ENCODE measurements at places on chromosomes 3 and 15.
A peak's percentile ranks its signal among the peaks of the same experiment; 100 is the strongest.

DNA sequence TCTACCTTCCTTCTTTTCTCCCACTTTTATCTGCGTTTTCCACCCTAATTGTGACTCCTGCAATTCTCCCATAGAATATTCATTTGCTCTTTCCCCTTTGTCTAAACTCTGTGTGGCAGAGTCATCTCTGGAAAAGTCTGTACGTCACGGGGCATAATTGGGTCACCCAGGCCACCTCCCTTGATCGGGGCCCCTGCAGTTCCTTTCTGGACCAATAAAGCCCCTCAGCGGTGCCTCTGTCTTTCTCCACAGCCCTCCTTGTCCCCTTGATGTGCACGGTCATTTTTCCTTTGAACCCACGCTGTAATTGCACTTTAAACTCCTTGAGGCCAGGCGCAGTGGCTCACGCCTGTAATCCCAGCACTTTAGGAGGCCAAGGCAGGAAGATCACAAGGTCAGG, 10.7 kb downstream of the UPK1B start:
- DNase-seq, result no peak

DNA sequence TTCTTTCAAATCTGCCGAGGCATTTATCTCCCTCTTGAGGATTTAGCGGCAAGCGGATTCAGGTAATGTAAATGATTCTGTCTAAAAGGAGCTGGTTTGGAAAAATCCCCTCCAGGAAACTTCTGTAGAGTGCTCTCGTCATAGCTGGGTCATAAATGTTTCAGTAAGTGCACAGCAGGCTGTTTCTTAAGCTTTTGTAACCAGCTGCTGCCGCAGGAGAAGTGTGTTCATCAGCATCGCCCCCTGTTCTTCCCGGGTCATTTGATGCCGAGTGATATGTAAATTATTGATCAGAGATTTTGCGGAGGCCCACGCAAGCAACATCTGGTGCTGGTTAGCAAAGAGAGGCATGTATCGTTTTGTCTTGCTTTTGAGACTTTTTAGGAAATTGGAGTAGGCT, 53.1 kb downstream of the DNASE1L3 start:
- DNase-seq, result no peak

DNA sequence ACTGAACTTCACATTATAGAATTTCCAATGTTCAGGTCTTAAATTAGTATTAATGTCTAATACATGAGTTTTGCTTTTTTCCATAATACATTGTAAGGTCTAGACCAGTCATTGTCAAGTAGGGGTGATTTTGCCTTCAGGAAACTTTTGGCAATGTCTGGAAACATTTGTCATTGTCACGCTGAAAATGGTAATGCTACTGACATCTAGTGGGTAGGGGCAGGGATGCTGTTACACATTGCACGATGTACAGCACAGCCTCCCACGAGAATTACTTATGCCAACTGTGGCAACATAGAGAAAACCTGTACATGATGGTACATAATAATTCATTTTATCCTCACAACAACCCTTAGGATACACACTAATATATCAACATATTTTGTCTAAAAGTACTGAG, 384.1 kb downstream of the CADM2 start:
- no peak for DNase-seq

DNA sequence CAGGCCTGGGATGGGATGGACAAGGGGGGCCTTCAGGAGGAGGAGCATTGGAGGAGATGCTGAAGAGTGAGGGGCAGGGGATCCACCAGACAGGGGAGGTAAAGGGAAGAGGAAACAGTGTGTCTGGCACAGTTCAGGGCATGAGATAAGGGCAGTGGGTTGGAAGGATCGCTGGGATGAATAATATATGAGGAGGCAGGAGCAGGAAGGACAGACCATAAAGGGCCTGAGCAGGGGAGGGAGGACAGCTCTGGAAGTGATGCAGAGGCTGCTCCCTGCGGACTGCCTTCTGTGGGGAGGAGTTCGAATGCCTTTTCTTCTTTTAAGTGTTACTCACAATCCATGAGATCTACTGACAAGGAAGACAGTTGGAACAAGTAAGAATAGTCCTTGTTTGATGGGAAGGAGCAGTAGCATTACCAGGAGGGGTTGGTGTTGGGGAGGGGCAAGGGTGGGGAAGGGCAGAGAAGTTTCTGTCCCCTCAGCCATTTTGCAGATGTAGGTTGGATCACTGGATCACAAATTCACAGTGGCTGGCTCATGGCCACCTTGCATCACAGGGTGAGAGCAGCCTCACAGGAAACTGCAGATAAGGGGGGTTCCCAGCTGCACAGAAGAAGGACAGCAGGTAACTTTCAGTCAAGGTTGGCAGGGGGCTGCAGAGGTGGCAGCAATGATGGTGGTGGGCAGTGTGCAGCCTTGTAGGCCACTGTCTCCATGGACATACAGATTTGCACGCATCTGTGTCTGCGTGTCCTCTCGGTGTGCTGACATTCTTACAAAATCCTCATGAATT, 91.9 kb upstream of the SNRPN start:
- no peak for DNase-seq

DNA sequence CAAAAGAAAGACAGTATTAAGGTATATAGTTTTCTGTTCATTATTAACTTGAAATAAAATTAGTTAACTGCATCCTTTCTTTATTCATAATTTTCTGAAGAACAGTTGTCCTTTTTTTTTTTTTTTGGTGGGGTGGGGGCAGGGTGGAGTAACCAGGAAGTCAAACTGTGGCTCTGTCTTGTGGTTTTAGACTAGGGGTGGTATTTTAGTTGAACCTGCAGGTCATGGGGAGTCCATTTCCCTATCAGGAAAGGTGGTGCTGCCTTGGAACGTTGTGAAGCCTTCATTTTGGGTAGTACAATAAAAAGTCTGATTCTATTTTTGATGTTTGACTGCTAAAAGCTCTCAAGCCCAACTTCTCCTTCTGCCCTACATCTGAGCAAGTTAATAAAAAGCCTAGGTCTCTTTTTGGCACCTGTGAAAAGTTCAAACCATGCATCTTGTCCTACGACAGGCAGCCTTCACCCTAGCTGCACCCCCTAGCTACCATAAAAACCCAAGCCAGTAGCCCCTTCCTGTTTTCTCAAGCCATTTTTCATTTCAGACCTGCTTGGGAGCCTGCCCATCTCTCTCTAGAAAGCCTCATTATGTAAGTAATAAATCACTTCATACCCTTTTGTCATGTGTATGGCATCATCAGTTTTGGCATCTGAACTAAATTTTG, 31.2 kb upstream of the RIOX2 start:
- DNase-seq, result no peak

- no peak for DNase-seq
These were observed 38.0 kb downstream of the MGLL start for GRCh38 chr3:127784283-127784682.

GRCh38 chr15:74302821-74303359, 64.6 kb downstream of the CYP11A1 start:
- DNase-seq, result peak; percentile 57

- no peak for DNase-seq
These were observed 309.8 kb downstream of the VPS13C start for GRCh38 chr15:61750271-61751084.

DNA sequence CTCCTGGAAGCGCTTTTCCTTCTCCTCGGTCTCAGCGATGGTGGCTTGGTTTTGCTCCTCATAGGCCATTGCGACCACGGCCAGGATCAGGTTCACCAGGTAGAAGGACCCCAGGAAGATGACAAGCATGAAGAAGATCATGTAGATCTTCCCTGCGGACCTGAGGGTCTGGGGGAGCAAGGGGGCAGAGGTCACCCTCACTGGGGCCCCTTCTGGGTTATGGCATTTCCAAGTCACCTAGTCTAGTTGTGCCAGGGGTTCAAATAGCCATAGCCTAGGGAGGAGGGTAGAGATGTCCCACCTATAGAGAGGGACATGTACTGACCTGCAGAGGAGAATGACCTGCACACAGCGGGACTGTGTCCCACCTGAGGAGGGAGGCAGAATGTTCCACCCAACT, 43.5 kb downstream of the SCN5A start:
- no peak for DNase-seq

GRCh38 chr3:184593928-184594303, 32.3 kb downstream of the EPHB3 start:
- DNase-seq, result no peak

DNA sequence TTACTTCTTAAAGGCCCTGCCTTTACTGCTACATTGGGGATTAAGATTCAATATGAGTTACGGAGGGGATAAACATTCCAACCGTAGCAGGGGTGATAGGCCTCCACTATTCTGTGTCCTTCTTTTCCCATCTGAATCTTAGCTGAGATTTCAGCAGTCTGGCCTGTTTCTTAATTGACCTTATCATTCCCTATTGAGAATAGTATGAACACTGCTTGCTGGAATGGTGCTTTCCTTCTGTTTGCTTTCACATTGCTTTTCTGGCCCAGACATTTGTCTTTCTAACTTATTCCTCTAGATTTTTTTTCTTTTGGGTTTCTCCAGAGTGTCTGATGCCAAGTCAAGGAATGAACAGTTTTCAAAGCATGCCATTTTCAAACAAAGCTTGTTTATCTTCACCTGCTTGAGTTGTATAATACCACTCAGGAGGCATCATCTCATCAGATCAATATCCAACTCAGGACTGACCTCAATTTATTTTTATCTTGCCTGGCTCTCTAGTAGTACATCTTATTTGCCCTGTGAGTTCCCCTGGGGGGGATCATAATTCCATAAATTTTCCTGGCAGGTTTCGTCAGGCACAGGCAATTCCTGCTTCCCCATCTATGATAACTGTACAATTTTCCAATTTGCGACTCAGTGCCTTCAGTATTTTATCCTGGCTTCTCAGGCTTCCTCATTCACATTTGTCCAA, 161.1 kb upstream of the STT3B start:
- no peak for DNase-seq

DNA sequence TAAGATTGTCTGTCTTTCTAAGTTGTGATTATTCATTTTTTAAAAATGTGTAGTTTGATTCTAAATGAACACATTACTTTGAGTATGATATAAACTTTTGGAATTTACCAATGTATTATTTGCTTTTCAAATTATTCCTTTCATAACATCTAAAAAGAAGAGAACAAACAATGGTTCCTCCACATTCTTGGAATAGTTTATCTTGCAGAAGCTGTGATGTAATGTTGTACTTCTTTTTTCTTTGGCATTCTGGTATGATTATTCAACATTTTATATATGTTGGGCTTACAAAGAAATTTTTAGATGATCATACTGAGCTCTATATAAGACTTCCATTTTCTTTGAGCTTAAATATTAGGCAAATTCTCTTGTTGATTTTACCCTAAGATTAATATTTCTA, 419.2 kb downstream of the DIPK2A start:
- no peak for DNase-seq

DNA sequence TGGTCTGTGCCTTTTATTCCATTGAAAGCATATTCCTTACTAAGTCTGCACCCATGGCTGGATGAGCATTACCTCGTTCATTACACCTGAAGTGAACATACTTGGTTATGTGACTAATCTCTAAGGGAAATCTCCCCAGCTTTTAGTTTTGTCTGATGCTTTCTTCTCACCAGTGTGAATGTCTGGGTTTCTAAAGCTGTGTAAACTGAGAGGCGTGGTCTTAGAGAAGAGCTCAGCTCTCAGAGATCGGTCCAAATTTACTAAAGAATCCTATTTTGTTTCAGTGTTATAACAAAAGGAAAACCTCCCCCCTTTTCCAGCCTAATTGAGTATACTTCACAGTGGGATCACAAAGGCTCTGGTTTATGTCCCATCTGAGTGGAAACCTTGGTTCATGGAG, 352.3 kb downstream of the PTPRG start:
- no peak for DNase-seq

DNA sequence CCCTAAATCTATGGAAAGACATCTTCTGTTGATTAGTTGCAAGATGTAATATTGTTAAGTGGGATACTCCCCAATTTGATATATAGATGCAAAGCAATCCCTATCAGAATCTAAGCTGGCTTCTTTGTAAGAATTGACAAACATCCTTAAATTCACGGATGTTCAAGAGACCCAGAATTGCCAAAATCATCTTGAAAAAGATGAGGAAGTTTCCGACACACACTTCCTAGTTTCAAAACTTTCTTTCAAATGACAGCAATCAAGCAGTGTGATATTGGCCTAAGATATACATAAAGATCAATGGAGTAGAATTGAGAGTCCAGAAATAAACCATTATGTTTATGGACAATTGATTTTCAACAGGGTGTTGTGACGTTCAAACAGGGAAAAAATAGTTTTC, 383.6 kb downstream of the LPP start:
- DNase-seq, result no peak

- DNase-seq, result no peak
These were observed 11.8 kb upstream of the MEIS2 start for GRCh38 chr15:37112171-37112570.

Data from activated T-cell treated with anti-CD3 and anti-CD28 coated beads, Interleukin-2, amount 50 U/mL, for 48 hours (primary cell).